Activated CD8-positive, alpha-beta T cell treated with anti-CD3 and anti-CD28 coated beads, Interleukin-2, amount 10 ng/mL, durations not matched to agents 7 days and 5 days (primary cell): ENCODE measurements at places on chromosomes 2 and 18.

DNA sequence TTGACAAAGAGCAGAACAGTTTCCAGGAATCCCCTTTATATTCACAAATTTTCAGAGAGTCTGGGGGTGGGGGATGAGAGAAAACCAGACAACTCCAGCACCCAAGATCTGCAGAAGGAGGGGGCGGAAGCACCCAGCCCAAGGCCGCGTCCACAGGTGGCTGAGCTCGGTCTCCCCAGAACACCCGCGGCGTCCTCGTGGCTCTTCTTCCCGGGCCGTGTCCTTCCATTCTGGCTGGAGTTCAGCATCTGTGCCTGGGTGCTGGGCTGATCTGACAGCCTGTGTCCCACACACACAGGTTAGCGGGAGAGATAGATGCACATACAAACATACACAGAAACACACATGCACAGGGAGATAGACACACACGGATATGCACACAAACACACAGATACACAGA is 455.8 kb upstream of the SALL3 start:
- no peaks in the 10 kb centered on the region for H3K36me3 ChIP-seq
- no peaks in the 10 kb centered on the region for H3K27me3 ChIP-seq
- no peaks in the 10 kb centered on the region for H3K4me1 ChIP-seq
- no peak overlapping the region for H3K27ac ChIP-seq
- H3K4me3 ChIP-seq: no peak overlapping the region

GRCh38 chr2:100236166-100236565 is 86.1 kb downstream of the LONRF2 start:
- DNase-seq: no peak
- H3K4me1 ChIP-seq: peaks cover 22% of the 10 kb centered on the region
- H3K4me3 ChIP-seq: no peak overlapping the region

DNA sequence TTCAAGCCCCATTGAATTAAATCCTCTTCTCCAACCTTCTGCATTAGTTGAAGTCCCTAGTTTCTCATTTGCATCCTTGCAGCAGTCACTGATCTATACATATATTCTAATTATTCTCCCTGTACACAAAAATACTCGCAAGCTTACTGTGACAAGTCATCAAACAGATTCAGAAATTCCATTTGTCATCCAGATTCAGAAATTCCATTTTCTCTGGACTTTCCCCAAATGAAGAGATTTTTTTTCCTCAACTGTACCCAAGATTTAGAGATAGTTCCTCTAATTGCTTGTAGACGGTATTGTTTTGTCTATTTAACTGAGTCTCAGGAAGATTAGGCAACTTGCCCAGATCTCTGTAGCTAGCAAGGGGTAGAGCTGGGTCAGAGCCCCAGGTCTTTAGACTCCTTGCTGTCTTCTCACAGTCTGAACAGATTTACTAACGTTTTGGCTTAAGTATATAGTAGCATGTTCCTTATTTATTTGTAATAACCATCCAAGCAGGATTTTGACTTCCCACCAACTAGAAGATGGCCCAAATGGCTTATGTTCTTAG is 34.2 kb downstream of the RAB12 start:
- H3K36me3 ChIP-seq: peaks cover 25% of the 10 kb centered on the region
- H3K4me1 ChIP-seq: no peaks in the 10 kb centered on the region
- no peak for DNase-seq
- no peak overlapping the region for H3K4me3 ChIP-seq
- peaks cover 9% of the 10 kb centered on the region for H3K27me3 ChIP-seq

GRCh38 chr18:68893354-68893753 is 95.5 kb downstream of the CCDC102B start:
- H3K36me3 ChIP-seq: no peaks in the 10 kb centered on the region
- H3K4me3 ChIP-seq: no peak overlapping the region
- H3K27me3 ChIP-seq: no peaks in the 10 kb centered on the region
- no peak for DNase-seq
- H3K27ac ChIP-seq: no peak overlapping the region

DNA sequence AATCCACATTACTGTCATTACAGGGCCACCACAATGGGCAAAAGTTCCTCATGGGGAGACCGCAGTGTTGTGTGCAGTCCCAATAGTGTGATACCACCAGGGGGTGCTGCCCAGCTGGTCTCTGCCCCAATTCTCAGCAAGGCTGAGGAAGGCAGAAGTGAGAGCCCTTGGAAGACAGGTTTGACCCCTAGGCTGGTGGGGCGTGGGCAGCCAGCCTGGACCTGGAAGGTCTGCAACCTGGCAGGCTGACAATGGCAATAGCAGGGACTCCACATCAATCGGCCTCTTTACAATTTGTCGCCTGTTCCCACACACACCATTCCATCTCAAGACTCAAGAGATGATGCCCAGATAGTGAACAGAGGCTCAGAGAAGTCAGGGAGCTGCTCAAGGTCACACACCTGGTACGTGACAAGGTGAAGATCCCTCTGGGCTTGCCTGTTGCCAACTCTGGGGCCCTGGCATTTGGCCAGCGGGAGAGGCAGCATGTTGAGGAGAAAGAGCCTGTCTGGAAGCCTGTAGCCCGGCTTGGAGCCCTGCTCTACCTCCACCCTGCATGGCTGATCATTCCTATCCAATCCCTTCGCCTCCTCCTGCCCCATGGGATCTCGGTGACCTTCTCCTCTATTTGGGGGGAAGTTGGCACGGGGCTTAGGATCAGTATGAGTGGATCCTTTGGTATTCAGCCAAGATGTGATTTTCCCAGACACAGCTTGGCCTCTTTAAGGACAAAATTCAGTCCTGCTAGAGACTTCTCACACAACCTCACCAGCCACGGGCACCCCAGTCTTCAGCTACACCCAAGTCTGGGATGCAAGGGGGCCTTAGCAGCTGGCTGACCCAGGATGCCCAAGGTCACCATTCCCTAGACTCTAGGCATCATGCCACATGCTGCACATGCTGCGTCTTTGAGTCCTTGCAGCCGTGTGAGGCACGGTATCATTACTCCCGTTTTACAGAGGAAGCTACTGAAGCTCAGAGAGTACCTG is 2.9 kb upstream of the ATOH8 start:
- H3K4me3 ChIP-seq: no peak overlapping the region
- peaks cover 15% of the 10 kb centered on the region for H3K4me1 ChIP-seq
- H3K27ac ChIP-seq: no peak overlapping the region
- H3K27me3 ChIP-seq: peaks cover 69% of the 10 kb centered on the region
- DNase-seq: peak; percentile 72

DNA sequence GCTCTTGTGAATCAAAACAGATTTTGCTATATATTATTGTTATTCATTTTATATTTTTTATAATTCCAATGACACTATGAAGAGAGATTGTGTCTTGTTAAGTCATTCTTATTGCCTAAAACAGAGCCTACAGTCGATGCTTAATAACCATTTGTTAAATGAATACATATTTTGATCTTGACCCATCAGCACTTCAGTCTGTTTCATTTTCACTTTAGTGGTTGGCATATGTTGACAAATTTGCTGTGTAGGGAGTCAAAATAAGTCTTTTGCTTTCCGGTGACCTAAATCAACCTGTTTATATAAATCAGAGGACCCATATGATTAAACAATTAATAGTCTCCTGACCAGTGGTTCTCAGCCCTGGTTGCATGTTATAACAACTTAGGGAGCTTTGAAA is 97.1 kb downstream of the TXNL1 start:
- no peaks in the 10 kb centered on the region for H3K36me3 ChIP-seq
- no peak overlapping the region for H3K4me3 ChIP-seq
- H3K27ac ChIP-seq: no peak overlapping the region
- peaks cover 7% of the 10 kb centered on the region for H3K27me3 ChIP-seq
